ENCODE measurements at places on chromosomes 13 and 19.
A peak's percentile ranks its signal among the peaks of the same experiment; 100 is the strongest.

- peak; percentile 56 for DNase-seq
Observed at GRCh38 chr19:12801466-12802266, at the start of the genes PRDX2 and THSD8. Gene PRDX2 (minus strand): TSS chr19:12801800. CDS start chr19:12801261, 539 bp downstream. Gene THSD8 (plus strand): TSS chr19:12802069. CDS start chr19:12802072, 3 bp downstream.

- DNase-seq = peak; percentile 75
Observed at GRCh38 chr19:5048091-5048726, 79.3 kb downstream of the KDM4B start.

GRCh38 chr13:30453727-30454126, 12.0 kb downstream of the HMGB1 start:
- DNase-seq = peak; percentile 42

GRCh38 chr13:36432106-36432544, at the start of gene CCNA1:
Gene CCNA1 (plus strand): TSS chr13:36432495. CDS start chr13:36433057, 562 bp downstream.
- peak; percentile 42 for DNase-seq

All from fibroblast of mammary gland (primary cell).